ENCODE measurements at places on chromosomes 7 and 10. TPM values are rescaled to one million over a fixed set of nuclear protein-coding genes. Genes with fewer than 3 reads are reported as not detected.

MBLAC1 gene
- 7.2 TPM for total RNA-seq

MYL7 gene
- not detected for total RNA-seq

TBL2 gene
- 30.4 TPM for total RNA-seq

FFAR4 gene
- not detected for total RNA-seq

BICC1 gene
- not detected for total RNA-seq

PKD2L1 gene
- total RNA-seq = not detected

GPR15LG gene
- total RNA-seq = not detected

VIM gene
- 621 TPM for total RNA-seq

PTPN20 gene
- 2.7 TPM for total RNA-seq

CCDC146 gene
- 11.2 TPM for total RNA-seq

CACNA2D1 gene
- not detected for total RNA-seq

AGBL3 gene
- total RNA-seq = 12.7 TPM

FAM25A gene
- total RNA-seq = not detected

SFTPD gene
- total RNA-seq = not detected

TLX1 gene
- total RNA-seq = not detected

CDNF gene
- total RNA-seq = 4.9 TPM

GRCh38 chr7:155189590-155189989 is 108.1 kb upstream of the INSIG1 start:
- no peak for DNase-seq

GRCh38 chr7:113083816-113084495 is 2.7 kb downstream of the GPR85 start:
- no peak for DNase-seq

GRCh38 chr10:77946084-77946483 is 19.5 kb upstream of the DLG5 start:
- no peak for DNase-seq

GRCh38 chr10:56624082-56624481 is 263.0 kb upstream of the ZWINT start:
- DNase-seq = no peak

- no peak for DNase-seq
These were observed 37.5 kb downstream of the PARP12 start for GRCh38 chr7:140025241-140025640.

GRCh38 chr7:135269921-135270320 is 36.3 kb downstream of the STRA8 start:
- no peak for DNase-seq

GRCh38 chr7:91043924-91044645 is 220.1 kb upstream of the FZD1 start:
- DNase-seq = no peak

- DNase-seq = no peak
These were observed 2.5 kb downstream of the UNC5B start for GRCh38 chr10:71214641-71215559.

DNA sequence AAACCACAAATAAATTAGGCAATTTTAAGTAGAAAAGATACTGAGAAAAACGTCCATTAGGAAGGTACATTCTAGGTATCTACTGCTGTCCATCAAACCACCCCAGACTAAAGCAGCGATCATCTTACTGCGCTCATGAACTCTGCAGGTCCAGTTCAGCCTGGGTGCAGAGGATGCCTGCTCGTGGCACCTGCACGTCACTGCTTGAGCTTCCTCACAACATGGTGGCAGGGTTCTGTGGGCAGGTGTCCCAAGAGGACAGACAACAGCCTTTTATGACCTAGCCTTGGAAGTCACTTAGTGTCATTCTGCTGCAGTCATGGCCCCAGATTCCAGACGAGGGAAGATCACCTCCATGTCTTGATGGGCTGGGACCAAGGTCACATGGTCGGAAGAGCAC is 93.4 kb downstream of the MICALL2 start:
- no peak for DNase-seq

DNA sequence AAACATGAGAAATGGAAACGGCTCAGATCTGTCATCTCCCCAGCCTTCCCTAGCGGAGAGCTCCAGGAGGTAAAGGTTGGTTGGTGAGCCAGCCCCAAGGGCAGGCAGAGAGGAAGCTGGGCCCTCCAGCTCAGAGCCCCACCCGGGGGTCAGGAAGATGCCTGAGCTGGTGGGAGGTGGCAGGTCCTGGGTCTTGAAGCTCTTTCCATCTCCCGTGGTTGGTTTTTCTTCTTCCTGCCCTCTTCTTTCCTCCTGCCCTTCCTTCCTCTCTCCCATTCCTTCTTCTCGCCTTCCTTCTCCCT is 384.2 kb upstream of the FOXK1 start:
- DNase-seq = no peak
